ENCODE measurements at places on chromosomes 4 and X.

GRCh38 chrX:16207634-16208033 is 40.4 kb downstream of the MAGEB17 start:
- H3K4me1 ChIP-seq, result no peaks in the 10 kb centered on the region
- no peak overlapping the region for H3K27ac ChIP-seq
- no peaks in the 10 kb centered on the region for H3K36me3 ChIP-seq
- no peaks in the 10 kb centered on the region for H3K27me3 ChIP-seq
- DNase-seq, result no peak
- H3K4me3 ChIP-seq, result no peak overlapping the region

GRCh38 chr4:83361416-83362103 is 26.9 kb upstream of the HPSE start:
- no peaks in the 10 kb centered on the region for H3K27me3 ChIP-seq
- no peak overlapping the region for H3K27ac ChIP-seq
- H3K4me3 ChIP-seq, result no peak overlapping the region
- DNase-seq, result no peak

- H3K4me1 ChIP-seq, result no peaks in the 10 kb centered on the region
- H3K27me3 ChIP-seq, result no peaks in the 10 kb centered on the region
- no peak for DNase-seq
Measured at GRCh38 chr4:165600959-165601683, 222.3 kb downstream of the CPE start.

GRCh38 chr4:181364504-181364903 is 878.7 kb upstream of the TENM3 start:
- no peaks in the 10 kb centered on the region for H3K36me3 ChIP-seq
- H3K27me3 ChIP-seq, result no peaks in the 10 kb centered on the region
- H3K27ac ChIP-seq, result no peak overlapping the region
- no peak overlapping the region for H3K4me3 ChIP-seq
- no peaks in the 10 kb centered on the region for H3K4me1 ChIP-seq

DNA sequence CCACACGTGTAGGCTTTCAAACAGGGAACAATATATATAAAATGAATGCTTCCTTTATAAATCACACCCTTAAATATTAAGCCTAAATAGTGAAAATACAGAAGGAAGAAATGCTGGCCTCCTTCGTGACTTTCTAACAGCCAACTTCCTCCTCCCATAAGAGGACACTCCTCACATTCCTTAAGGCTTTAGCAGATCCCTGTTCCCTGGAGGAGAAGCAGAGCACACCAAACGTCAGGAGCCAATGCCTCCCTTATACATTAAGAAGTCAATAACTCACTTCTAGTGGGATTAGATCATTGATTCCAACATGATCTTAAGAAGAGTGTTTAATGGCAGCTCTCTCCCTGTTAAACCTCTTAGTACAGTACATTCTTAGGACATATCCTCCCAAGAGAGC is 108.4 kb upstream of the FAM241A start:
- no peaks in the 10 kb centered on the region for H3K27me3 ChIP-seq
- H3K36me3 ChIP-seq, result no peaks in the 10 kb centered on the region
- no peak for DNase-seq
- H3K4me1 ChIP-seq, result no peaks in the 10 kb centered on the region
- no peak overlapping the region for H3K4me3 ChIP-seq

- no peak overlapping the region for H3K4me3 ChIP-seq
- no peak overlapping the region for H3K27ac ChIP-seq
- no peaks in the 10 kb centered on the region for H3K4me1 ChIP-seq
- H3K36me3 ChIP-seq, result no peaks in the 10 kb centered on the region
Measured at GRCh38 chr4:81065446-81065845, 34.9 kb downstream of the BMP3 start.

DNA sequence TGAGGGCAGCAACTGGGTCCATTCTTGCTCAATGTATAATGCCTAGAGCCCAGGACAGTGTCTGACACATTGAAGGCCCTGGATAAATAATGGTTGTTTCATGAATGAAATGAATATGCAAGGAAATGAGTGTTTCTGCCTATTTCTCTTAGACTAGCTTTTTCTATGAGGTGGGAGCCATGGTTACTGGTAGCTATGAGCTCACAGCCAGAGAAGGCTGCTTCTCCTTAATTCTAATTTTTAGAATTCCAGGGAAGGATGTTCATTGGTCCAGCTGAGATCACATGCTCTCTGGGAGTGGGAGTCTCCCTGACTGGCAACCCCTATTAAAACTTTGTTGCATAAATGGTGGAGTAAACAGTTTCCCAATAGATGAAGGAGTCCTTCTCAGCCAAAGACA is 9.7 kb upstream of the DCUN1D4 start:
- H3K36me3 ChIP-seq, result no peaks in the 10 kb centered on the region
- H3K27ac ChIP-seq, result no peak overlapping the region

GRCh38 chrX:48083212-48083611 is 11.8 kb upstream of the ZNF630 start:
- DNase-seq, result peak; percentile 21
- H3K4me3 ChIP-seq, result no peak overlapping the region
- H3K36me3 ChIP-seq, result no peaks in the 10 kb centered on the region
- H3K4me1 ChIP-seq, result no peaks in the 10 kb centered on the region

GRCh38 chr4:991451-992296 is 1.5 kb downstream of the SLC26A1 start:
- no peaks in the 10 kb centered on the region for H3K4me1 ChIP-seq
- DNase-seq, result no peak
- H3K27me3 ChIP-seq, result no peaks in the 10 kb centered on the region

DNA sequence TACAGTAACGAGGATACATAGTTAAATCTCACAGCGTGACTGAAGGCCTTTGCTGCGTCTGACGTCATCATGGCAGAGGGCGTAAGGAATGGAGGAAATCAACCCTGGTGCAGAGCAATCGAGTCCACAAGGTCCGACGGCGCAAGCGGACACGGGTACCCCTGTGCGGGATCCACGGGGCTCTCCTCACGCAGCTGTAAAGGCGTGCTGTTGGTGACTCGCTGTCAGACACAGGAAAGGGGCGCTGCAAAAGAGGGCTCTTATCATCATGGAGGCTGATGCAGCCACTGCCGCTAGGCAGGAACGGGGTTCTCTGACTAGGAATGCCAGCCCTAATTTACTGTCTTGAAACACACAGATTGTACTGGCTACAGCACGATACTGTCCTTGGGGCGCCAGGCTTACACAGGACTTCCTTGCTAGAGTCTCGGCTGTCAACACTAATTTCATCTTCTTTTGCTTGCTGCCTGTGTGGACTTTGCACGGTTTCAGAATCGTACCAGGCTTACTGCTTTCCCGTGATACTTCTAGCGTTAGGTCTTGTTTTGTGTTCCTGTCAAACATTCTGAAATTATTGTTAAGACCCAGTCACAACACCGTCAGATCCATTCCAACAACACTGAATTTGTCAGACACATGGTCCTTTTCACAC is 13.6 kb downstream of the RNF212 start:
- H3K27ac ChIP-seq, result no peak overlapping the region
- H3K27me3 ChIP-seq, result no peaks in the 10 kb centered on the region
- DNase-seq, result no peak

- H3K27ac ChIP-seq, result peak within 1 kb of the TSS; percentile 85
- H3K27me3 ChIP-seq, result no peaks in the 10 kb centered on the region
- no peaks in the 10 kb centered on the region for H3K36me3 ChIP-seq
- peak within 1 kb of the TSS; percentile 59 for H3K4me3 ChIP-seq
- H3K4me1 ChIP-seq, result no peaks in the 10 kb centered on the region
Measured at GRCh38 chrX:107775734-107776511, at the start of gene TSC22D3. Gene TSC22D3, minus strand, starts transcription at chrX:107775787. Its CDS starts 368 bp downstream, at chrX:107775419.

DNA sequence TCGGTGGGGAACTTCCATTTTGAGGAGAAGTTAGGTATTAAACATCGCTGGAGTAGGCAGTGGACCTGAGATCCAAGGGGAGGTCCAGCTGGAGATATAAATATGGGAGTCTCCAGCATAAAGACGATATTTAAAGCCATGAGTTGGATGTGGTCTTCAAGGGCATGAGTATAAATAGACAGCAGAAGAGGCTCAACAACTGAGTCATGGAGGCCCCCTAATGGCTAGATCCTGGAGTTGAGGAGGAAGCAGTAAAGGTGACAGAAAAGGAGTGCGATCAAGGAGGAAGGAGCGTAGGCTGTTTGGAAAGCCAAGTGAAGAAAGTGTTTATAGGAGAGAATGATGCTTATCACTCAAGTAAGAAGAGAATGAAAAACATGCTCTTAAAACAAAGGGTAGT is 18.1 kb upstream of the APBB2 start:
- no peaks in the 10 kb centered on the region for H3K36me3 ChIP-seq
- DNase-seq, result no peak
- no peak overlapping the region for H3K27ac ChIP-seq
- H3K4me1 ChIP-seq, result no peaks in the 10 kb centered on the region

DNA sequence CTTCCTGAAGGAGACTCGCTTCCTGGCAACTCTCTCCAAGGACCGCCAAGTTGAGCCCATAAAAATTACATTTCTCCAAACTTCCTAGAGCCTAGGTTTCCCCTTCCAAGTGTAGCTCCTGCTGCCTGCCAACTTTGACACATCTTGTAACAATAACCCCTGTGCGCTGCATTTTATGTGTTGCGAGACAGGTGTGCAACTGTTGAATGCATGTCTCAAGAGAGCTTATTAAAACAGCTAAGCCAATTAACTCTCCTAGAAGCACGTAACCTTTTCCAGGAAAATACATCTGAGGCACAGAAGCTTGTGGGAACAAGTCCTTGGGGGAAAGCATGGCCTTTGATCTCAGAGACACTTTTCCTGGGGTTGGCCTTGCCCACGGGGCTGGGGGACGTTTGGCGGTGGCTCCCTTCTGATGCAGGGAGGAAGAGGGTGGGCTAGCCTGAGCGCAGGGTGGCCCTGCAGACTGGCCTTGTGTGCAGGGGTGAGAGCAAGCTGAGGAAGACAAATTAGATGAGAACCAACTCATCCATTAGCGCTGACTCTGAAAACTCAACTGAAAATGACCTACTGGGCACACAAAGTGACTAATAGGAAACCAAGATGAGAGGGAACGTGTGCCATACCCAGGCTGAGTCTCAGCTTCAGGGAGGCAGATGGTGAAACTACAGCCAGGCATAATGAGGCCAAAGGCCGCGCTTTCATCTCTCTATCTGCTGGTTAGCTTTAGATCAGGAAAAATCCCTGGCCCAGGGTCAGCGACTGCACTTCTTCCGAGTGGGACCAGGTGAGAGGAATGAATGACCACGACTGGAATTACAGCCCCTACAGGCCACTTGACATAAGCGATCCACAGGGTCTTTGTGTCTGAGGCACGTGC is 75.3 kb downstream of the ENPP6 start:
- no peak overlapping the region for H3K27ac ChIP-seq
- H3K4me3 ChIP-seq, result no peak overlapping the region
- no peaks in the 10 kb centered on the region for H3K27me3 ChIP-seq

DNA sequence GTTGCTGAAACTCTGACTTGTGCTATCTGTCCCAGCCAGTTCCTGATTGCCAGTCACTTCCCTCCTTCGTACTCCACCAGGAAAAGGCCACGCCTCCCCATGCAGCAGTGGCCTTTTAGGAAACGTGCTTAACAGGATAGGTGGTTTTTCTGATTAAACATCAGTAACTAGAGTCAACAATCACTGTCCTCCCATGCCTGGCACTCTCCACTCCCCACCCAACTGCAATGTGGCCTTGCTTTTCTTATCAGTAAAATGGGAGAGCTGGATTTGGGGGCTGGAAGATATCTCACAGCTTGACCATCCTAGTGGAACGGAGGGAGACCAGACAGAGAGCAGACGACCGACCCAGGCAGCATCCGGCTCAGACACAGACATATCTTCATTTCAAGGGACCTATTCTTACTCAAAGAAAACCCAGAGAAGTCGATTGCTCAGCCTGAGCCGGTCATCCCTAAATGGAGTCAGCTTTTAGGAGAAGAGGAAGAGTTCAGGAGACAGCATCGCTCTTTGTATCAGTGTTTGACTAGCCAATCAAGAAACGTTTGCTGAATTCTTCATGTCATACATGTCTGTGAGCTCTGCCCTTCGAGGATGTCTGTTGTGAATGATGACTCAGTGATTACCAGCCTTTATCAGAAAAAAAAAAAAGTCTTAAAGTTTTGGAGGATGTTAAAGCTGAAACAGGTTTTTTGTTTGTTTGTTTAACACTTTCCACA is 12.7 kb upstream of the UBA6 start:
- H3K27me3 ChIP-seq, result no peaks in the 10 kb centered on the region
- H3K36me3 ChIP-seq, result no peaks in the 10 kb centered on the region
- H3K4me3 ChIP-seq, result no peak overlapping the region
- H3K4me1 ChIP-seq, result no peaks in the 10 kb centered on the region
- no peak overlapping the region for H3K27ac ChIP-seq
- no peak for DNase-seq

DNA sequence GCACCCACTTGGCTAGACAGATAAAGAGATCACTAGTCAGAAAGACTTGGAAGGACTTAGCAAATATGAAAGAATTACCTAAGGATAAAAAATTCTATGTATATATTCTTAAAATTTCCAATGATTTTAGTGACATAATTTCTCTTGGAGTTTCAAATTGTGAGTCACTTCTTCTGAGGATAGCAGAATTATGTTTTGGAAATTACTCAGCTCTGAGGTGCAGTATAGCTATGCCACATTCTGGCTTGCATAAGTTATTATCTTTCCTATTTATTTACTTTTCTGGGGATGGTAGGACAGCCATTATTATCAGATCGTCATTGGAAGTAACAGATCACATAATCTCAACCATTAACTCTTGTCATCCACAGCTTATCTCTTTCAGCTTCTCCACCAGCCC is 853.5 kb downstream of the TRIML1 start:
- H3K4me1 ChIP-seq, result no peaks in the 10 kb centered on the region
- no peak overlapping the region for H3K27ac ChIP-seq
- H3K27me3 ChIP-seq, result no peaks in the 10 kb centered on the region
- no peak for DNase-seq

DNA sequence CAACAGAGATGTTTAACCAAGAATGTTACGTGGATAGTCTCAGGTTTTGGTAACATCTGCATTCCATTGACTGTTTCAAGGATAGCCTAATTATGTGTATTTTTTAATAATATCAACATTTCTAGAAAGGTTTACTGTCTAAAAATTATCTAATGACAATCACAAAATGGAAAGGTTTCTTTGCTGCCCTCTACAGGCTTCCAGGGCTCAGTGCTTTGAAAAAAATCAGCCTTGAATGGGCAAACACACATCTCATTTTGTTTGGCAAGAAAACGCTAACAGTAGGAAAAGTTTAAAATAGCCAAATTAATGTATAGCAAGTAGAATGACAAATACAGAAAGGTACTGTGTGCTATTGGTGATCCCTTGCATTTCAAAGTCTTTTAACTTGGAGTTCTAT is 223.4 kb upstream of the PRPS2 start:
- H3K36me3 ChIP-seq, result no peaks in the 10 kb centered on the region
- no peak overlapping the region for H3K27ac ChIP-seq
- H3K4me3 ChIP-seq, result no peak overlapping the region
- H3K4me1 ChIP-seq, result no peaks in the 10 kb centered on the region
- DNase-seq, result no peak

GRCh38 chrX:132676561-132677186 is 187.8 kb upstream of the MBNL3 start:
- no peak overlapping the region for H3K4me3 ChIP-seq
- no peak overlapping the region for H3K27ac ChIP-seq
- no peaks in the 10 kb centered on the region for H3K36me3 ChIP-seq
- H3K27me3 ChIP-seq, result no peaks in the 10 kb centered on the region

DNA sequence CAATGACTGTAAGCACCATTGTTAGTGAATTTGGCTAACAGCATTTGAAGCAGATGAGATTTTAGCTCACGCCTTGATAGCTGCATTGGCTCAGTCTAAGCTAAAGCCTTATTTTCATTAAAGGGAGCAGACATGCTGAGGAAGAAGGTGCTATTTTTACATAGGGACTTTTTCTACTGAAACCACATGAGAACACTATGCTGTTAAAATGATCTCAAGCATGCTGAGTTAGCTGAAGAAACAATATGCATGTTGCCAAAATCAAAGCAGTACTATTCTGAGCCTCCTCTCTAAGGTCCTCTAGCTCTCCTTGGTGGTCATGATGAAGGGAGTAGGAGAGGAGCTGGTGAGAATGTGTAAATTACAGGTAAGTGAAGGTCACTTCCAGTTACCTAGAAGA is 134.4 kb upstream of the JADE1 start:
- no peak for DNase-seq
- no peaks in the 10 kb centered on the region for H3K27me3 ChIP-seq
- H3K4me3 ChIP-seq, result no peak overlapping the region

All from uterus (tissue), 4 donors.